ENCODE measurements at places on chromosomes 6 and 20. TPM values are rescaled to one million over a fixed set of nuclear protein-coding genes. Genes with fewer than 3 reads are reported as not detected.

DNA sequence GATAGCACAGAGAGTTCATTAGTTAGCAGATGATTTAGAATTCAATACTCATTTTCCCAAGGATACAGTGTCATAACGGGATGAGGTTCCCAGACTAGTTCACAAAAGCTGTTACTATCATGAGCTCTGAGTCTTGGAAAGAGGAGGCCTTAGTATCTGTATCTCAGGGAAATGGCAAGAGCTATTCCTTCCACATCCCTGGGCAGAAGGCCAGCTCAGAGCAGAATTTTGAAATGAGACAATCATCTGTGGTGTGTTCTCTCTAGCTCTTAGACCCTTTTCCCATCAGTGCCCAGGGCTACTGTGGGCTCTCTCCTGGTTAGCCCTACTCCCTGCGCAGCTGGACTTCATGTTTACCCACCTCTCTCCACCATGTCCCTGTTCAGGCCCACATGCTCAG, 64.5 kb downstream of the JAG1 start:
- DNase-seq, result no peak

GRCh38 chr20:40019510-40019909, 669.5 kb downstream of the MAFB start:
- DNase-seq, result no peak

GRCh38 chr6:28696682-28697081, 171.0 kb downstream of the GPX5 start:
- DNase-seq, result no peak

DNA sequence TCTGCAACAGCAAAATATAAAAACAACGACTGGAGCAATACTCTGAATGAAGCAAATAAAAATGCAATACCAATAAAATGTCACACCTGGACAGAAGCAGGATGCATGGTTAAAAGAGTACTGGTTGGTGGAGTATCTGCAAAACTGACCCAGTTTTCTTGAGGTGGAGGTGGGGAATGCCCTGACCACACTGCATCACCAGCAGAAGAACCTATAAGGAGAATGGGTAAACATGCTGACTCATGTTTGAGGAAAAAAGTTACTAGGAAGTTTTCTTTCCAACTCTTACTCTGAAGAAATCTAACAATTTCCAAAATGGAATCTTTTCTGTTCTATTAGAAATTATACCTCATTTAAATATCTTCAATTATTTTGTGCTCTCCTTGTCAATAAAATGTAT, 43.6 kb downstream of the REPS1 start:
- DNase-seq, result no peak

DNA sequence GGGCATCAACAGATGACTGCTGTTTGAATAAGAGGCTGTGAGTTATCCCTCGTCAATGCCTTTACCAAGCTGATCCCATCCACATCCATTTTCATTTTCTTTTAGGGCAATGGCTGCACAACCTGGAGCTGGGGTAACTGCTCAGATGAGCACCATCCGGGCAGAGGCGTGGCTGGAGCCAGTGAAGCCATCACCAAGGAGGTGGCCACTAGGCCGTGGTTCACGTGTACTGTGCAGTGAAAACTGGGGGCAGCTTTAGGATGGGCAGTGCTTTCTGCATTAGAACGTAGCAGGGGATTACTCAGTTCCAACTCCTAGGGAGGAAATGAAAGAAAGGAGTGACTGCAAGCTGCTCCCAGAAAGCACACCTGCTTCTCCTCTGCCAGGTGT, 51.2 kb downstream of the RRBP1 start:
- DNase-seq, result no peak

DNA sequence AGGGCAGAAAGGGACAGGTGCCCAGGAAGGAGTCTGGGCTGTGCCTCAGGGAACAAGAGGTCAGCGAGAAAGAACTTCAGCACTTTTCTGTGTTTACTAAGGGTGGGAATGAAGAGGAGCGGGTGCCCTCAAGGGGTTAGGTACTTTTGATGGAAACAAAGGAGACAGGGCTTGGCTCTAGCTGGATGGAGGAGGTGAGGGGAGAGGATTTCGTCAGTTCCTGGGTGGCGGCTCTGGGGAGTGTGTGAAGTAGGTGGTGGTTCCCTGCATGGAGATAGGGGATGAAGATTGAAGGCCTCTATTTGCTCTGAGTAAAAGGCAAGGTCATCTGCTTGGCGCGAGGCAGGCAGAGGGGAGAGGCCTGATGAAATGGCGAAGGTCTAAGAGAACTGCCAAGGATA, 40.0 kb upstream of the ANKRD60 start:
- DNase-seq, result no peak

DNA sequence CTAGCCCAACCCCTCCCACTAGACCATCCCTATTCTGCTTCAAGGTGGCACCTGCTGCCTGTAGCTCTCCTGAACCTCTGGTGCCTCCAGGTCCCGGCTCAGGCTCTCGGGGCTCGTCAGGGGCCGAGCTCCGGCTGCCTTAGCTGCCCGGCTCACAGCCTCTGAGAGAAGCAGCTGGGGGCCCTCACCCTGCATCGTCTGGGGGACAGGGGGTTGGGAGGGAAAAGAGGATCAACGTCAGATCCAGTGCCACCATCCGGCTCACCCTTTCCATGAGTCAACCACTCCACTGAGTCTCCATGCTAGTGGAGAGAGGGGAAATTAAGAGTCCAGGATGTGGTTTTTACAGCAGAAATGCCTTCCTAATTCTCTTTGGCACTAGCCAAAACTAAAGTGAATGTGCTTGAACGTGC, 13.0 kb downstream of the BAG6 start:
- no peak for DNase-seq

DNA sequence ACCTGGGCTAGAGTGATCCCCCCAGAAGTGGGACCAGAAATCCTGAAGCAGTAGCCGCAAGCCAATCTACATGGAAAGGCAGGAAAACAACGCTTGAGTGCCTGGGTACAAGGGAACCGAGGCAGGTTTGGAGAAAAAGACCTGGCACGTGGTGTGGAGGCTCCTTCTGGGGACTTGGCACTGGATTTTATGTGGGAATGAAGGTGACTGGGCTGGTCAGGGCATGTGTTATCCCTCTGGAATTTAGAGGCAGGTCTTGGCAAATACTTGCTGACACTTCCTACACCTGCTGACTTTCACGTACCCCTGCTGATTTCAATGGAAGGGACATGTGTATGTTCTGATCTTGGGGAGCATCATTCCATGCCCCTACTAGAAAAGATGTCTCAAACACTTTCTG, 25.0 kb upstream of the FAM217A start:
- no peak for DNase-seq

GRCh38 chr20:20237093-20237959, 130.6 kb upstream of the INSM1 start:
- DNase-seq, result no peak

DNA sequence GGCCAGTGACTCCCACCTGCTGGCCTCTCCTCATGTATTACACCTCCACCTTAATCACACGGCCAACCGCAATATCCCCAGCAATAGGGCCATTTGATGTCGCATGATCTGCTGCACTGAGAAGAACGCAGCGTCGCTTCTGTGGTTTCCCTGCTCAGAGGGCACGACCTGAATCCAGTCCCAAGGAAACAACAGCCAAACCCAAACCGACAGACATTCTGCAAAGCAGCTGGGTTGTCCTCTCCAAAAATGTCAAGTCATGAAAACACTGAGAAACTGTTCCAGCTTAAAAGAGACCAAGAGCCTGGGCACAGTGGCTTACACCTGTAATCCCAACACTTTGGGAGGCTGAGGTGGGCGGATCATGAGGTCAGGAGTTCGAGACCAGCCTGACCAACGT, 7.5 kb upstream of the BPI start:
- DNase-seq, result no peak

- no peak for DNase-seq
Observed at GRCh38 chr6:169372589-169372988, 118.9 kb upstream of the THBS2 start.

DNA sequence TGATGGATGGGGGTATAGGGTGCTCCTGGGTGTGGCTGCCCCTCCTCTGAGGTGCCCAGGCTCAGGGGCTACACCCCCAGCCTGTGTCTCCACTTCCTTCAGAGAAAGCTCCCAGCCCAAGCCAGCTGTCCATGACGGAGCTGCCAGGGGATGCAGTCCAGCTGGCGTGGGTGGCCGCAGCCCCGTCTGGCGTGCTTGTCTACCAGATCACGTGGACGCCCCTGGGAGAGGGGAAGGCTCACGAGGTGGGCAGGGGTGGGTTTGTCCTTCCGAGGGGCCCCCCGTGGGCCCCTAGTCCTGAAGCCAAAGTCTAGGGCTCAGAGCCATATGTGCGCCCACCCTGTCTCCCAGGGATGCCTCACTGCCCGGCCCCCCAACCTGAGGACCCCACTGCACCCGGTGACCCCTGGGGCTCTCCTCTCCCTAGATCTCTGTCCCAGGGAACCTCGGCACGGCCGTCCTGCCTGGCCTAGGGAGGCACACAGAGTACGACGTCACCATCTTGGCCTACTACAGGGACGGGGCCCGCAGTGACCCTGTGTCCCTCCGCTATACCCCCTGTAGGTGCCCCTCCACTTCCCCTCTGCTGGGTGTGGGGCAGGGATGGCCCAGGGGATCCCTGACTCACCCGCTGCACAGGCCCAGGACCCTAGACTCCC, 19.8 kb downstream of the COL20A1 start:
- DNase-seq, result no peak

GRCh38 chr6:99416892-99417767, 8.0 kb downstream of the PNISR start:
- no peak for DNase-seq

- DNase-seq, result no peak
Observed at GRCh38 chr20:43755851-43756250, 29.0 kb upstream of the GTSF1L start.

DNA sequence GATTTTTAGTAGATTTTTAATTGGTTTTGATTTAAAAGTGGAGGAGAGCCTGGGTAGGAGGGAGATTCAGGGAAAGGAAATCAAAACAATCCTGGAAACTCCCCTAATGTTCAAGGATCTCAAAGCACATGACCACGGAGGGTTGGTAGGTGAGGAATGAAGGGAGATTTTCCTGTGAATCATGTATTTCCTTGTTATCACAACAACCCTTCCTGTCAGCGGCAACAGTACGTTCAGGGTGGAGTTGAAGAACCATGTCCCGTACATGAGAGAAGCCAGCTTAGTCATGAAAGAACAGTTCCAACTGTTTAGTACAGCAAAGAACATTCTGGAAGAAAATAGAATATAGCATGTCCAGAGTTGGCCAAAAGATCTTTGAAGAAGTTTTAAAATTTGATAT, 79.4 kb upstream of the SCAF8 start:
- DNase-seq, result no peak

KCNK15 gene
- 0.15 TPM for total RNA-seq

SFTA2 gene
- total RNA-seq, result not detected

BMP2 gene
- not detected for total RNA-seq

SLC22A2 gene
- not detected for total RNA-seq

PXT1 gene
- total RNA-seq, result not detected

GCLC gene
- 33.3 TPM for total RNA-seq

MYLK2 gene
- 0.13 TPM for total RNA-seq
